ENCODE measurements at places on chromosomes 1 and 21.

GRCh38 chr1:114462341-114462740 is 48.7 kb downstream of the TRIM33 start:
- no peak for DNase-seq

DNA sequence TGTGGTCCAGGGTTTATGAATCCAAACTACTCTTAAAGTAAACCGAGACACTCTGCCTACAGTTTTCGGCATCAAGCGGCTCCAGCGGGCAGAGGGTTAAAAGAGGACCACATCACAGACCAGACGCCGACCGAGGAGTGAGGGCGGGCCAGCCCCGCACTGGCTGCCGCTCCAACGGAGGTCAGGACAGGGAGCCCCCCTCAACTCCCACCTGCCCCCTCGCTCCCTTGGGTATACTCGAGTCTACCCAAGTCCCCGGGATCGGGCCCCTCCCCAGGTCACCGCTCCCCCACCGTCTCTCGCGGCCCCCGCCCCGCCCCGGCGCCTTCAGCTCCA is 312 bp downstream of the ARNT start:
- DNase-seq: no peak

GRCh38 chr21:35390013-35390776 is 341.1 kb upstream of the RUNX1 start:
- DNase-seq: no peak

DNA sequence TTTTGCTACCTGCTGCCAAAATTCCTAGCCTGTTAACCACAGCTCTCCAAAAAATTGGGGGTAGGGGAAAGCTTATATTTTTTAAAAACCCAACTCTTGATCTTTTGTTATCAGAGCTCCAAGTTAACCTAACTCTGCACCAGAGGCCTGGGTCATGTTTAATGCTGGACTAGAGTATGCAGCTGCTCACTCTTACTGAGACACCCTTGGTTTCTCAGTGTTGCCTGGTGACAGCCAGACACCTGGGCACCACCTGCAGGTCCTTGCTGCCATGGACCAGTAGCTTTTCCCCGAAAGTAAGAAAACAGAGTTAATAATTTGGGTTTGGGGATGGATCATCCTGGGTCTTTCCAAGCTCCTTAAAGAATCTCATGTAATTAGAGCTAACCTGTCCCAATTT is 30.1 kb downstream of the KCNJ6 start:
- no peak for DNase-seq

- peak; percentile 6 for DNase-seq
Observed at GRCh38 chr1:6962478-6962995, 177.3 kb downstream of the CAMTA1 start.

DNA sequence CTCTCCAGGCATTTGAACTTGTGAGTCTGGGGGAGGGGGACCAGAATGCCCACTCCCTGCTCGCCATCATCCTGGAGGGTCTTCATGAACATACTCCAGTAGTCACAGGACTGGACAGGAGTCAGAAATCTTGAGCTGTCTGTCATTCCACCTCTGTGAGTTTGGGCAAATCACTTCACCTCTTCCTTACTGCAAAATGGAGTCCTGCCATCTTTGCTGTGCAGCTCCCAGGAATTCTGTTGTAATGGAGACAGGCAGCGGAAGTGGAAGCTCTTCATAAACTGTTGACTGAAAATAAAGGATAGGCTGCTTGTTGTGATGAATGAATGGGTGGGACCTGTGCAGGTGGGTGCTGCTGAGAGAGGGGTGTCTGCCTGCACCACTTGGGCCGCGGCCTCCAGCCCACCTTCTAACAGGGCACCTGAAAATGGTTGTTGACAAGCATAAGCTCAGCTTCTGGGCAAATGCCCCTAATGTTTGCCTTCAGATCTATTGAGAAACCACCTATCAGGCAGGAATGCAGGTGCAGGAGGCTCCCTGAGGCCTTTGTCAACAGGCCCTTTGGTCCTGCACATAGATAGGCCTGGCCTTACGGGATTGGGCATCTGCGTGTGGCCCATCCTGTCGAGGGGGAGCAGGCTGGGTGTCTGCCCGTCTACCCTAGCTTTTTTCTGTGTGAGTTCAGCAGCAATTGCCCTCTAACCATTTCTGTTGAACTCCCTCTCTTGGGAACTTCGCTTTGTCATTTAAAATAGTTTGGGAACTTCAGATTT is 321.0 kb downstream of the RPS6KC1 start:
- DNase-seq: no peak

DNA sequence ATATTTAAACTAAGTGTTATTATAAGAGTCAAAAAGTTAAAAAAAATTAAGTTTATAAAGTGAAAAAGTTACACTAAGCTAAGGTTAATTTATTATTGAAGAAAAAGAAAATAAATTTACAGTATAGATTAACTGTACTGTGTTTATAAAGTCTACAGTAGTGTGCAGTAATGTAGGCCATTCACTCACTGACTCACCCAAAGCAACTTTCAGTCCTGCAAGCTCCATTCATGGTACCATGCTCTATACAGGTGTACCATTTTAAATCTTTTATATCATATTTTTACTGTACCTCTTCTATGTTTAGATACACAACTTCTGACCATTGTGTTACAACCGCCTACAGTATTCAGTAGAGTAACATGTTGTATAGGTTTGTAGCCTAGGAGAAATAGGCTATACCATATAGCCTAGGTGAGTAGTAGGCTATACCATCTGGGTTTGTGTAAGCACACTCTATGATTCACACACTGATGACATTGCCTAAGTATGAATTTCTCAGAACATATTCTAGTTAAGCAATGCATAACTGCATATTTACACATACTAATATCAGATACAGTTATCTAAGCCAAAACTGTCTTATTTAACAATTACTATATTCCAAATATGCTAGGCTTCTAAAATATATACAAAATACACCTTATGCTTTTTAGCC is 80.6 kb upstream of the GFI1 start:
- no peak for DNase-seq

DNA sequence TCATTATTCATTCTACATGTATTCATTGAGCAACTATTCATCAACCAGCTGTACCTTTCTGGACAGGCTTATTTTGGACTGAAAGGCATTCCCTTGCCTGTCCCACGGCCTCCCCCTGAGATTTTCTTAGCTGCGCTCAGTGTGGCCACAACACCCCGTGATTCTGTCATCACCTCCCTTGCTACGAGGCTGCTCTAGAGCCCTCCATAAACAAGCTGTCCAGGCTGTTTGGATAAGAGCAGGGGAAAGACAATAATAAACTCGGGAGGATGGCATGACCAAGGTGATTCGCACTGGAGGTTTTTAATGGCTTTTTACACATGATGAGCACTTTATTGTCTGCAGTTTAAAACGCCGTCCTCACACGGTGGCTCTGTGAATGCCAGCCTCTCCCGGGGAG is 139.7 kb downstream of the ROR1 start:
- DNase-seq: no peak

- no peak for DNase-seq
Observed at GRCh38 chr1:78410643-78411042, 80.1 kb upstream of the PTGFR start.

- DNase-seq: no peak
Observed at GRCh38 chr1:207058252-207058651, 5.2 kb downstream of the PFKFB2 start.

GRCh38 chr1:110967256-110967655 is 3.5 kb upstream of the LRIF1 start:
- DNase-seq: no peak

- no peak for DNase-seq
Observed at GRCh38 chr1:173415490-173415889, 61.6 kb upstream of the PRDX6 start.

DNA sequence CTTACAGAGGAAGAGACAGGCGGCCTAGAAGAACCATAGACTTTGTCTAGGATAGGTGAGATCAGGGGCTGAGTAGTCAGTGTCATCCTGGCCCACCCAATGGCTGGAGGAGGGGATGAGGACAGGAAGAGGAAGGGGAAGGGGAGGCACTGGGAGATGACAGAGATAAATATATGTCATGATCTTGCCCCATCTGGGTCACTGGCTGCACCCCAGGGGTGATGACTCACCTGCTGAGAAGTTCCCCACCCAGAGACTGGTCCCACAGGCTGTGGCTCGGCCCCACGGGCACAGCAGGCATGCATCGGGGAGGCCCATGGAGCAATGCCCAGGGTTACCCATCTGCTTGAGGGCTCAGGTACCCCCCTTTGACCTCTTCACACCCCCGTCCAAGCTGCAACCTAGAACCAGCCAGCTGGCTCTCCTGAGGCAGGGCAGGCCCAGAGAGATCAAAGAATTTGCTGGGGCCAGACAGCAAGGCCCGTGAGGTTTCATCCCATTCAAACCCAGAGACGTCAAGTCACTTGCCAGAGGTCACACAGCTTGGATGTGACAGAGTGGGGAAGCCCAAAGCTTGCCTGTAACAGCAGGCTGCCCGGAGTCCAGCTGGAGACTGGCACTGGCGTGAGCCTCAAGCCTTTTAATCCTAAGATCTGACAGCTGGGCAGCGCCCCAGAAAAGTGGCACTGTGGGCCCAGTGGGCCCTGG is 34.7 kb upstream of the CASZ1 start:
- no peak for DNase-seq

GRCh38 chr21:34924771-34925419 is 124.2 kb downstream of the RUNX1 start:
- DNase-seq: no peak

GRCh38 chr1:202397256-202397655 is 48.8 kb downstream of the PPP1R12B start:
- no peak for DNase-seq
